ENCODE measurements at places on chromosomes 3 and 15. TPM values are rescaled to one million over a fixed set of nuclear protein-coding genes. Genes with fewer than 3 reads are reported as not detected.

The ZBED2 gene
- 0.20 TPM for total RNA-seq

The LMAN1L gene
- total RNA-seq: not detected

The GLDN gene
- not detected for total RNA-seq

The WDR53 gene
- 9.8 TPM for total RNA-seq

The PARP15 gene
- total RNA-seq: not detected

The MUC20 gene
- 0.64 TPM for total RNA-seq

The TMEM212 gene
- total RNA-seq: not detected

The TFG gene
- total RNA-seq: 140 TPM

The PGBD4 gene
- total RNA-seq: 1.2 TPM

The CPNE9 gene
- 0.30 TPM for total RNA-seq

The GABRR3 gene
- not detected for total RNA-seq

The KNG1 gene
- total RNA-seq: not detected

The PATL2 gene
- total RNA-seq: 0.16 TPM

The GADL1 gene
- total RNA-seq: not detected

The ALG1L2 gene
- total RNA-seq: not detected

The SLC30A4 gene
- 2.2 TPM for total RNA-seq

The TMEM108 gene
- not detected for total RNA-seq

The CCDC14 gene
- total RNA-seq: 20.5 TPM

The ZDHHC23 gene
- total RNA-seq: 3.8 TPM

The SERINC4 gene
- total RNA-seq: 0.08 TPM

The RTP1 gene
- total RNA-seq: not detected

The LRRC31 gene
- not detected for total RNA-seq

The SLC9C1 gene
- total RNA-seq: not detected

The CYP1A1 gene
- total RNA-seq: 1.8 TPM

The TOPAZ1 gene
- total RNA-seq: not detected

The MFGE8 gene
- 309 TPM for total RNA-seq

The LRRN1 gene
- total RNA-seq: not detected

The USP50 gene
- total RNA-seq: not detected

The P2RY13 gene
- not detected for total RNA-seq

The ZKSCAN7 gene
- total RNA-seq: not detected

The P4HTM gene
- 20.2 TPM for total RNA-seq

The GPR27 gene
- total RNA-seq: 3.0 TPM

The GRAMD2A gene
- total RNA-seq: 0.16 TPM

The VPS33B gene
- 16.5 TPM for total RNA-seq

The DMXL2 gene
- total RNA-seq: 17.6 TPM

The EOMES gene
- 0.63 TPM for total RNA-seq

The SHC4 gene
- 0.92 TPM for total RNA-seq

The MCF2L2 gene
- total RNA-seq: 0.13 TPM

The ROPN1 gene
- total RNA-seq: not detected
